Skeletal muscle cell (primary cell): ENCODE measurements at places on chromosomes 7 and 10.

GRCh38 chr10:130470286-130470685 is 334.1 kb downstream of the GLRX3 start:
- no peak for DNase-seq

- DNase-seq, result no peak
Observed at GRCh38 chr7:122802301-122802751, 83.9 kb downstream of the CADPS2 start.

DNA sequence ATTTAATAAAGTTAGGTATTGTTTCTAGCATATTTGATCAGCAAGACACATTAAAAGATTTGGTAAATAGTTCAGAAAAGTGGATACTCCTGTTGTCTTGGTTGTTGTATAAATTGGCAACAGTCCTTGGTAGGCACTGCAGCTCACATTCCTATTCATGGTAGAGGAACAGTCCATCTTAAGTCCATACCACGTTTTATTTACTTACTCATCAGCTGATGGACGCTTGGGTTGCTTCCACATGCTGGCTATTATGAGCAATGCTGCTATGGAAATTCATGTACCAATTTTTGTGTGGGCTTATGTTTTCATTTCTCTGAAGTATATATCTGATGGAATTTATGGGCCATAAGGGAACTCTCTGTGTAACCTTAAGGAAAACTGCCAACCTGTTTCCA is 43.3 kb downstream of the C10orf120 start:
- DNase-seq, result no peak

- no peak for DNase-seq
Observed at GRCh38 chr7:20021066-20021465, 196.1 kb downstream of the MACC1 start.

DNA sequence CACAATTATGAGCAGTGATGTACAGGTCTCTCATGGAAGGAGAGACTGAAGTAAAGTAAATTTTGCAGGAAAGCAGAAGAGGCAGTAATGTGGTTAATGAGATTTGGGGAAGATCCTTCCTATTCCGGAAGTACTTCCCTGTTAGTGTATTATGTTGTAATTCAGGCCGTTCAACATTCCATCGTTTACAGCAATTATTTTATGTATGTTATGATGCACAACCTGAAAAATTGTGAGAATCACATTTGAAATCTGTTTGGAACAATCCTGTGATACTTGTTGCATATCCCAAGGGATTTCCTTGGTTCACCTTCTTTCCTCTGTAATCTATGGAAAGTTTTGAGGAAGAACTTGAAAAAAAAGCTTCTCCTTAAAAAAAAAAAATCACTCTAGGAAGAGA is 247.8 kb downstream of the SEMA3A start:
- DNase-seq, result no peak

DNA sequence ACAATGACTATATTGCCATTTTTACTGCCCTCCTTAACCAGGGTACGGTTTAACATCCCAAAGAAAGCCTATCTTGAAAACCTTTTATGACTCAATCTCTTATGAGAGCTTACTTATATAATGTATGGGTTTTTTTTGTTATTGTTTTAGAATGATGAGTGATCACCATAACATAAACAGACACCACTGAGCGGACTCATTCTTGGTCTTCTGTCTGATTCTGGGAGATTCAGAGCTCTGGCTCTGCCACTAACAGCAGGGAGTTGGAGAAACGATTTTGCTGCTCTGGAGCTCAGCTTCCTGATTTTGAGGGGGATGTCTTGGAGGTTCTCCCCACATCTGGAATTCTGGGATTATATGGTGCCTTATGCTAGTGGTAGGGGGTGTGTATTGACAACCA is 244.1 kb downstream of the FRMD4A start:
- peak; percentile 25 for DNase-seq

DNA sequence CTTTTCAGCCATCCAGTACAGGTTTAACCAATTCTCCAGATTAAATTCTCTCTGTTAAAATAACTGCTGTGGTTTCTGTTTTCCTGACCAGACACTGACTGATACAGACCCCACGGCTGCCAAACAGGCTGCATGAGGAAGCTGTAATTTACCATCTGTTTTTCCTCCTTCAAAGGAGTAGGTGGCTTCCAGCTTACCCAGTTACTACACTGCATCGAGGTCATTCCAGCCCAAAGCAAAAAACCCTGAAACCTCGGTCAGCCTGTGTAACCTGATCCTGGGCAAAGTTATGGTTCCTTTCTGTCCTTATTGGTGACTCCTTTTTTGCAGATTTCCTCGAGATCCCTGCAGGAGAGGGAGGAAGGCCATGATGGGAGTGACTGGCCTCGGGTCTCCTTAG is 27.9 kb upstream of the LOXL4 start:
- no peak for DNase-seq

DNA sequence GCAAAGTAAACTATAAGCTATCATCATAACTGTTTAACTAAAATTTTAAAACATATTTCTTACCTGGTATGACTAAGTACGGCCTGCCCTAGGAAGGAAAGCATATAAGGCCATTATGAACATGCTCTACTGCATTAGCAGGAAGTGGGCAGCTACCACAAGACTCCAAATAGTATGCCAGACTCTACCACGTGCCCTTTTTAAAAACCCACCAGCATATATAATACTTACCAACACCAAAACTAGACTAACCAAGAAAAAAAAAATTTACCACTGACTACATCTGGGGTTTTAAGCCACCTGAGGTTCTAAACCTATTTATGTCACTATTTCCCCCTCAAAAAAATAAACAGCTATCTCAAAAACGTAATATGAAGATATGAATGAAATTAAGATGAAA is 30.1 kb downstream of the NUDCD3 start:
- DNase-seq, result no peak

DNA sequence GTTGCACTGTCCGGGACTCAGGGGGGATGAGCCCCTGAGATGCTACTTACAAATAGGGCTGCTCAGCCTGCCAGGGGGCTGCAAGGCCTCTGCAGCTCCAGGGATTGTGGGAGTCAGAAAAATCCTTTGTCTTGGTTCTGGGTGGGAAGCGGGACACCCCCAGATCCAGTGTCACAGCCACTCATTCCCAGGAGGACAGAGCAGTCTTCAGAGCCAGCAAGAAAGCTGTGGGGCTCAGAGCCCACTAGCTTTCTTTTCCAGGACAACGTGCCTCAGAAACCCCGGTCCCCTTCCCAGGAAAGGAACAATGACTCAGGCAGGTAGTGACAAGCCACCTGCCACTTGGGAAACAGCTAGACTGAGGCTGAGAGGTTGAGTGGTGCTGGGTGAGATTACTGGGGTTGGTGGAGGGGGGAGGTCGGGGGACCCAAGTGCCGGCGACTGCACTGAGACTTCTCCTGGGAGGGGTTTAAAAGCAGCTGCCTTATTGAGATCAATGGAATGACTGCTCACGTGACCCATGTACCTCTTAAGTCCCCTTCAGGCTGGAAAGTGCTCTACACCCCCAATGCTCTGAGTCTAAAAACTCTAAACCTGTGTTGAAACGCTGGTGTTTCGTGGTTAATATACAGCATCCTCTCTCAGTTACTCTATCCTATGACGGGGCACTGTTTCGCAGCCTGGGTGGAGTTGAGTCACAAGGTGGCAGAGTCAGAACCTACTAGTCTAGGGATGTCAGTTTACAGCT is 123.6 kb downstream of the UBE2H start:
- DNase-seq, result no peak

DNA sequence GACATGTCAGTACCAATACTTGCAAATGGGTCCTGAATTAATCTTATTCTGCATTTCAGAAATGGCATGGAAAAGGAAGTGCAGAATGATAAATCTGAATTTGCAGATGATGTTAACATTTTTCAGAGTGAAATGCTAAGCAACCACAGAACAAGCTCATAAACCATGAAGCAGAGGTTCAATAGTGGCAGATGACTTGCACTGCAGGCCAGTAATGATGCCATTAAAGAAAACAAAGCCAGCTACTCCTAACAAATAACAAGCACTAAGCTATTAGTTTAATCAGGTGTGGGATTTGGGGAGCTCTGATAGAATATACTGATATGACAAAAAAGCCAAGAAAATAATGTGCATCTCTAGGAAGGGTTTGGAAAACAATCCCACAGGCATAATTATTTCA is 85.4 kb downstream of the FAM13C start:
- DNase-seq, result no peak

GRCh38 chr10:3987143-3987974 is 202.3 kb upstream of the KLF6 start:
- DNase-seq, result no peak

GRCh38 chr10:34649385-34649784 is 165.7 kb downstream of the PARD3 start:
- no peak for DNase-seq

- no peak for DNase-seq
Observed at GRCh38 chr7:106841896-106842390, 23.1 kb upstream of the PIK3CG start.

DNA sequence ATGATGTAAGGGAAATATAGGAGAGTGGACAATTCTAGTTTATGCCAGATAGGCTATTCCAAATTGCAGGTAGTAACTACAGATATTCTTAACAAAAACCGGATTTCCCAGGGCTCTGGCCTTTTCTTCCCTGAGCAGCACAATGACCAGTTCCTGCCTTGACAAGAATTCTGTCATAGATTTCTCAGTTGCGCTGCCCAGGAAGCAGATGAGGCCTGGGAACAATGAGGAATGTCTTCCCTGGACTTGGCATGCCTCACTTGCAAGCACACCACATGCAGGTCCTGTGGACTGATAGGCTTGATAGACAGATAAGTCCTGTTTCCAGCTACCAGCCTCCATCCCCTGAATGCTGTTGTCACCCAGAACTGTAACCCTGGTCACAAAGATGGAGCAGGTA is 174.5 kb upstream of the PRSS58 start:
- DNase-seq, result no peak

- DNase-seq, result no peak
Observed at GRCh38 chr7:55101359-55101758, 82.5 kb downstream of the EGFR start.

DNA sequence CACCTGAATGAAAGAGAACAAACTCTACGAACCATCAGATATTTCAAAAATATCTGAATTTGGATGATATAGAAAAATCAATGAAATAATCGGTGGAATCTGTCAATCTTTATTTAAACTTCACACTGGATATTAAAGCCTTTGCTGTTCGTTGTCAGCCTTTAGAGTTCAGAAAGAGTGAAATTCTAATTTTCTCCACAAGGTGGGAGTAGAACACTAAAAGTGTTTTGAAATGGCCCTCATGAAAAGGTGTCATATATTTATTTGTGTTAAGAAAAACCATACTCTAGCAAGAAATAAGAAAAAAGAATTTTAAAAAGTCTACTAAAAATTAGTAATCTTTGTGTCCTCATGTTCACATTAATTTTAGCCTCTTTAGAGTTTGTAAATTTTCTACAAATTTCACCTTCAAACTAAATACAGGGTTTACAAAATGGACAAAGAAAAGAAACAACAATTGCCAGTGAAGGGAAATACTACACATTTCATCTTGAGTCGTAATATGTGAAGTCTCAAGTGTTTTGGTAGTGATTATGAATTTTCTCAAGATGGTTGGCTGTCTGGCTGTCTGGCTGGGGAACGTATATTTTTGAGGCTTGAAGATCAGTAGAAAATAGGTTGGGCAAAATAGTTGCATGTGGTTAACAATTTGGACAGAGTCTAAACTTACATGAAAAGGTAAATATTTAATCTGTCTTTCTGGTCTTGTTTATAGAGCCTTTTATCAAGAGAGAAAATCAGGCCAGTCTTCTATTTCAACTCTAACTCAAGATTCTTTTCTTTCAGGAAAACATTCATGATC is 43.7 kb downstream of the DNAJB9 start:
- no peak for DNase-seq

DNA sequence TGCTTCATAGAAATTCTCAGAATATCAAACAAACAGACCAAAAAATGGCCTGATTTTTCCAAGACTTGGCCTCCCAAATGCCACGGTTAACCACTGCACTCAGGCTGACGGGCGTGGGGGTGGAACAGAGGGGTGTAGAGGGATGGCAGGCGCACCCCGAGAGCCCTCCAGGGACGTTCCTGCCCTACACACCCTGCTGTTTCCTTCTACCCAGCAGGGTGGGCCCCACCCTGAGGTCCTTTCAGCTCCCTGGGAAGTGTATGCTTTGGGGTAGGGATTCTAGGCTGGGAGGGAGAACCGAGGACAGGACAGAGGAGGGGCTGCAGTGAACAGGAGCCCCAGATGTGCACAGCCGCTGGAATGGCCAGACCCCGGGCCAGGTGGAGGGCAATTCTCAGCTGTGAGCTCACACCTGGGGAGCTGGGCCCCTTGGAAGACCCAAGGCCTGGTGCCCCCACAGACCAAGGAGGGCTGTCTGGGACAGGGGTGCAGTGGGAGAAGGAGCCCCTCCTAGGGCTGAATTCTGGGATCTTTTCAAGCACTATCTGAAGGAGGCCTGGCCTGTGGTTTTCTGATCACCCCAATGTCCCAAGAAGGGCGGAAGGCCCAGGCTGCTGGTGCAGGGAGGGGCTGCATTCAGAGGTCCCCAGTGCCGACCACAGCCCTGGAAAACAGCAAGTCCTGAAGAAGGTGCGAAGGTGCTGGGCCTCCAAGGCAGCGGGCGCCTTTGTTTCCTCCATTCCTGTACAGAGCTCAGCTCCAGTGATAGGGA is 32.9 kb upstream of the INPP5A start:
- DNase-seq, result no peak

- no peak for DNase-seq
Observed at GRCh38 chr10:92778091-92778490, 70.2 kb upstream of the EXOC6 start.

DNA sequence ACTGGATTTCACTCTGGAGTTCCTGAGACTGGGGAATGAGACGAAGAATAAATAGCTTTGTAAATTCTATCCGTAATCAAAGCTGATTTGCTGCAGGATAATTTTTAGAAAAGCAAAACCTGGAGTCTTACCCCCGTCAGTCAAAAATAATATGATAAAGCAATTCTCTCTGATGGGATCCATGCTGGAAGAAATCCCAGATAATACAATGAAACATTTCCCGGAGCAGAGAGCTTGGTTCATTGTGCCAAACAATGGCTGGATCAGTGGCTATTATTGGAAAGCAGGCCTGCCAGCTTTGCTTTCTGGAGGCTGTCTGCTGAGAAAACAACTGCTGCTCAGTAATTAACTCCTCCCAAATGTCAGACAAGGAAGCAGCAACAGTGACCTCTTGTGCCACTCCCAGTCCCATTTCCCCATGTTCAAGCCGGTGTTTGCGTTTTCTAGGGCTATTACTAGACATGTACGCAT is 609.4 kb upstream of the PCDH15 start:
- no peak for DNase-seq

GRCh38 chr7:124764847-124765400 is 668 bp downstream of the GPR37 start:
- no peak for DNase-seq

- DNase-seq, result no peak
Observed at GRCh38 chr10:129761981-129762956, 201.8 kb downstream of the EBF3 start.

- DNase-seq, result no peak
Observed at GRCh38 chr7:154792436-154793055, 210.4 kb downstream of the PAXIP1 start.

GRCh38 chr7:13067036-13067435 is 379.6 kb downstream of the ARL4A start:
- no peak for DNase-seq

- no peak for DNase-seq
Observed at GRCh38 chr10:84850826-84851225, 522.4 kb downstream of the CCSER2 start.

GRCh38 chr10:116707981-116708380 is 34.4 kb downstream of the HSPA12A start:
- no peak for DNase-seq

- DNase-seq, result no peak
Observed at GRCh38 chr7:12092499-12093130, 118.5 kb upstream of the TMEM106B start.
